ENCODE measurements at places on chromosomes 7 and 10. TPM values are rescaled to one million over a fixed set of nuclear protein-coding genes. Genes with fewer than 3 reads are reported as not detected.

MYO1G gene
- 0.11 TPM for total RNA-seq

GRCh38 chr10:34294137-34294536, 521.0 kb downstream of the PARD3 start:
- no peak for DNase-seq
- H3K4me3 ChIP-seq: no peak overlapping the region
- peaks cover 19% of the 10 kb centered on the region for H3K4me1 ChIP-seq

GRCh38 chr7:120216947-120217346, 56.0 kb upstream of the KCND2 start:
- H3K27ac ChIP-seq: no peak overlapping the region
- H3K27me3 ChIP-seq: no peaks in the 10 kb centered on the region
- H3K4me3 ChIP-seq: no peak overlapping the region
- no peaks in the 10 kb centered on the region for H3K36me3 ChIP-seq
- H3K4me1 ChIP-seq: no peaks in the 10 kb centered on the region
- no peak for DNase-seq

JAZF1 gene
- total RNA-seq: 14.9 TPM

CCDC172 gene
- total RNA-seq: not detected

CUL1 gene
- 47.2 TPM for total RNA-seq

ADAP1 gene
- total RNA-seq: 0.46 TPM

GALNT17 gene
- not detected for total RNA-seq

SAP25 gene
- total RNA-seq: 2.4 TPM

IFIT1 gene
- 0.75 TPM for total RNA-seq

DNA sequence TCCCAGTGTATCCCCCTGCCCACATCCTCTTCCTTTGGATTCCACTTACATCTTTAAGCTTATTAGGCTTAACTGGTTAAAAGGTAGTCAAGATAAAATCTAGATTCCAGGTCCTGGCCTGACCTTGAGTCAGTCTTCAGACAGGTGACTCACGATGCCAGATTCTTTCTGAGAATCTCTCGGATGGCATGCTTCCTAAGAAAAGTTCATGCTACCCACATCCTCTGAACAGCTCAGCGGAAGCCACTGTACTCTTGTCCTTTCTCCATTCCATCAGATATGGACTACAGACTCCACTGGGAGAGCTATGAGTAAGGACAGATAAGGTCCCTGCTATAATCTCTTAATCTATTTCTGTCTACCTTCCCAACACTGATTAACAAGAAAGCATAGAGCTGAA, 43.4 kb downstream of the DNMBP start:
- peaks cover 69% of the 10 kb centered on the region for H3K4me1 ChIP-seq
- H3K27me3 ChIP-seq: no peaks in the 10 kb centered on the region
- DNase-seq: peak; percentile 93
- H3K27ac ChIP-seq: peak overlapping the region; percentile 96

GRCh38 chr7:129122078-129122750, 22.3 kb upstream of the TSPAN33 start:
- no peak for DNase-seq
- no peak overlapping the region for H3K4me3 ChIP-seq
- no peaks in the 10 kb centered on the region for H3K4me1 ChIP-seq

- no peak overlapping the region for H3K4me3 ChIP-seq
- H3K36me3 ChIP-seq: no peaks in the 10 kb centered on the region
- peaks cover 5% of the 10 kb centered on the region for H3K4me1 ChIP-seq
- peak; percentile 50 for DNase-seq
Measured at GRCh38 chr7:34061149-34061548, 155.8 kb downstream of the BMPER start.

- H3K27me3 ChIP-seq: no peaks in the 10 kb centered on the region
- H3K4me3 ChIP-seq: no peak overlapping the region
- DNase-seq: no peak
- H3K4me1 ChIP-seq: no peaks in the 10 kb centered on the region
- H3K27ac ChIP-seq: no peak overlapping the region
Measured at GRCh38 chr7:101845974-101846373, 28.5 kb downstream of the CUX1 start.

ADRB1 gene
- total RNA-seq: 0.97 TPM

GRCh38 chr7:150820578-150821198, 20.1 kb downstream of the TMEM176A start:
- H3K27me3 ChIP-seq: peaks cover 6% of the 10 kb centered on the region
- no peak overlapping the region for H3K4me3 ChIP-seq
- no peaks in the 10 kb centered on the region for H3K4me1 ChIP-seq

DNA sequence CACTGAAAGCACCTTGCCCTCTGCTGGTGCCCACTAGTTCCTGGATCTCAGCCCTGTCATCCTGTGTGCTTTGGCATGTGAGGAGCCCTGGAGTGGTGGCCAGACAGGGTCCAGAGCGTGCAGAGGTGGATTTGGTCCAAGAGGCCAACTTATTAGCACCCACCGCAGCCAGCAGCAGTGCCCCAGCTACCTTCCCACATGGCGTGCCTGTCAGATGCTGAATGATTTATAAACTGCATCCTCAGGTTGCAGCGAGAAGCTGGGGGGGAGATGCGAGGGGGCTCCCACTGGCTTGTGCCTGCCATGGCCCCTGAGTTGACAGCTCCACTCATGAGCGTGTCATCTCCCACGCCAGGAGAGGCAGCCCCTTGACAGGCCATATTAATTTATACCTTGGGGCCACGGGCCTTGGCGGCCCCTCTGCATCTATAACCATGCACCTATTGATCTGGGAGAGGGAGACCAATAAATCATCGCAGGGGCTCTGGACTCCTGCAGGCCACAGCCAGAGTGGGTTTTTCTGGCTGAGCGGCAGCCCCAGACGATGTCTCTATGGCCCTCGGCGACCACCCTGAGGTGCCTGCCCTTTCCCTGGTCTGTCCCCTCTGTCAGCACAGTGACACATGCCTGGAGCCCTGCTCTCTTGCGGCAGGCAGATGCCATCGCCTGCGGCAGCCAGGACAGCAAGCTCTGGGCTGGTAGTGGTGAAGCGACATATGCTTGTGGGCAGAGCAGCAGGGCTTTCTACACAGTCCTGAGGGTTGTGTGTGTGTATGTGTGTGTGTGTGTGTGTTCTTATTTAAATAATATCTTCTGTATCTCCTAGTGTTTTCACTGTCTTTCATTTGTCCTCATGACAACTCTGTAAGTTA, 120.8 kb downstream of the CDH23 start:
- peaks cover 6% of the 10 kb centered on the region for H3K4me1 ChIP-seq
- H3K27ac ChIP-seq: no peak overlapping the region
- peaks cover 6% of the 10 kb centered on the region for H3K27me3 ChIP-seq
- H3K4me3 ChIP-seq: no peak overlapping the region
- no peaks in the 10 kb centered on the region for H3K36me3 ChIP-seq

RPP38 gene
- total RNA-seq: 10.6 TPM

DNA sequence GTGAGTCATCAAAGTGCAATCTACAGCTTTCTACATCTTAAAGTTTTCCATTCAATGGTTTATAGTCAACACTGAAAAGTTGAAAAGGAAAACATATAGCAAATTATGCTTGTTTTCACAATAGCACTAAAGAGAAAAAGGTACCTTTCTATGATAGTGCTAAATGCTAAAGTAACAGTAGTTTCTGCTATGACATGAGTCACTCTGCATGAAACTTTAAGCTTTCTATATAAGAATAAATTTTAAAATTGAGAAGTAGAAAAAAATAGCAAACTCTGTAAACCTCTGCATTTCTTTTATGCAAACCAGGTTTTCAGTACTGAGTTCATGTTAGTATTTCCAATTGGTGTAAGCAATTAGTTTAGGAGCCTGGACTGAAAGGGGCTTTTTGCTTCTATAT, 31.2 kb upstream of the TMEM168 start:
- H3K36me3 ChIP-seq: no peaks in the 10 kb centered on the region
- DNase-seq: no peak
- H3K4me1 ChIP-seq: no peaks in the 10 kb centered on the region
- H3K27me3 ChIP-seq: no peaks in the 10 kb centered on the region
- no peak overlapping the region for H3K27ac ChIP-seq

MAT1A gene
- not detected for total RNA-seq

DNA sequence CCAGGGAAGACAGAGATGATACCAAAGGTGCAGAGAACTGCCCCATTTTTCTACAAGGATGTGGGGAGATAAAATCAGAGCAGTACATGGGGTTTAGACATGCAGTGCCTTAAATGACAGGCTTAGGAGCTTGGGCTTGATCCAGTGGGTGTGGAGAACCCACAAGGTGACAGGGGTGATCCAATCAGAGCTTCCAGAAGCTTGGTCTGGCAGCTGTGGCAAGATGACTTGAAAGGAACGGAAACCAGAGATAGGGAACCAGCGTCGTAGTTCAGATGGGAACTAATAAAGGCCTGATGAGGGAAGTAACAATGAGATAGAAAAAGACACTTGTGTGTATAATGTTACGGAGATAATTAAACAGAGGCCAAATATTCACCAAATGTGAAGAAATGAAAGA, 80.7 kb downstream of the SLC37A3 start:
- H3K4me1 ChIP-seq: no peaks in the 10 kb centered on the region
- no peaks in the 10 kb centered on the region for H3K36me3 ChIP-seq
- no peak overlapping the region for H3K27ac ChIP-seq
- H3K27me3 ChIP-seq: no peaks in the 10 kb centered on the region
- DNase-seq: no peak
- no peak overlapping the region for H3K4me3 ChIP-seq

DNA sequence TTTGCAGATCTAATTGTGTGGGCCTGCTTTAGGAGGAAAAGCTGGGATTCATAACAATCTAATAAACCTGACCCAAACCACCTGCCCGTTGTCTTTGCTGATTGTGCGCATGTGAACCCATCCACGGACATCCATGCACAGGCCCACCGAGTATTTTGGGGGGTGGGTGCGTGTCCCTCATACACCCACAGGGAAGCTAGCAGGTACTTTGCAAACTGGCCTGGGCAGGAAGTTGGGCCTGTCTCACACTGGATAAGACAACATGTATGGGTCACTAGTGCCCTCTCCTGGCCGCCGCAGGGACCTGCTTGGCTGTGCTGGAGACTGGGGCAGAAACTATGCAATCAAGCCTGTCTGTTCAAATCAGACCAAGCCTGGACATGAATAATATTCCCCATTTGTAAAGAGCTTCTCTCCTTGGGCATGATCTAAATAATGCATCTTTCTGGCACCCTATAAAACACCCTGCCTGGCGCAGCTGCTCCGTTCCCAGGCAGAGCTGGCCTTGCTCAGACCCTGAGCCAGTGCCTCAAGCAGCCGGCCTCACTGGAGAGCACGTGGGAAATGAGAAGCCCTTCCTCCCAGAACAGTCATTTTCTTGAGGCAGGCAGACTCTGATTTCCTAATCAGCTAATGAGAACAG, 15.8 kb downstream of the ECHDC3 start:
- H3K4me1 ChIP-seq: peaks cover 10% of the 10 kb centered on the region
- DNase-seq: peak; percentile 84
- H3K27ac ChIP-seq: peak overlapping the region; percentile 60
- H3K27me3 ChIP-seq: no peaks in the 10 kb centered on the region

CPA4 gene
- total RNA-seq: not detected

CALML3 gene
- not detected for total RNA-seq

DNA sequence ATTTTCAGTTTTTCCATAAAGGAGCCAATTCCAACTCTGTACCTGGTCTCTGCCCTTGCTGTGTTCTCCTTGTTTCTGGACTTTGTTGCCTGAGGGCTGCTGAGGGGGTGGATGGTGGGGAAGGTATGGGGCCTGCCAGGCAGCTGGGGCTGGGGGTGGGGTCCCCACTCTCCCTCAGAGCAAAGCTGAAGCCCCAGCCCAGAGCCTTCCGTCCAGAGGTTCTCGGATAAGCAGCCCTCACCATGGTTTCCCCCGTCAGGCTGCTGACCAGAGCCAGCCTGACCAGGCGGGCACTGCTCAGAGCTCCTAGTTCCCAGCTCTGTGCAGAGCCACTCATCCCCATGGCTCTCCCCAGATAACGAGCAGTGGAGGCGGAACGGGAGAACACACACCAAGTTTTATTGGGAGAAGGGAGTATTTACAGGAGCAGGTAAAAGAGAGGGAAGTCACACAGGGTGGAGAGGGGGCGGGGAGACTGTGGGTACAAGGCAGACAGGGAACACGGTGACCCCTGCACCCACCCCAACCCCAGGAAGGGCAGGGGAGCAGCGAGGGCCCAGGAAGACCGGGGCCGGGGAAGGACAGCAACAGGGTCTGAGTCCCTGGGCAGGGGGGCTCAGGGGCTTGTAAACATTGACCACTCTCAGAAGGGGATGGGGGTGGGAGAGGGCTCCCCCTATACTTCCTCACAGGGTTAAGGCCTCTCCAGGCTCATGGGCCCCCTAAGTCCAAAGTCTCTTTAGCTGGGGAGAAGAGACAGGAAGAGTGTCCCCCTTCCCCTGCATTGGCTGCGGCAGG, 5.8 kb downstream of the GNB2 start:
- H3K36me3 ChIP-seq: peaks cover 13% of the 10 kb centered on the region
- peaks cover 4% of the 10 kb centered on the region for H3K4me1 ChIP-seq
- H3K27me3 ChIP-seq: no peaks in the 10 kb centered on the region
- H3K27ac ChIP-seq: no peak overlapping the region

- H3K27me3 ChIP-seq: no peaks in the 10 kb centered on the region
- no peak overlapping the region for H3K27ac ChIP-seq
- H3K4me3 ChIP-seq: no peak overlapping the region
- no peak for DNase-seq
Measured at GRCh38 chr7:115328018-115328417, 406.1 kb downstream of the MDFIC start.

NEUROG3 gene
- total RNA-seq: not detected

- H3K27ac ChIP-seq: no peak overlapping the region
- H3K27me3 ChIP-seq: no peaks in the 10 kb centered on the region
- no peaks in the 10 kb centered on the region for H3K36me3 ChIP-seq
- no peak overlapping the region for H3K4me3 ChIP-seq
- DNase-seq: no peak
- H3K4me1 ChIP-seq: no peaks in the 10 kb centered on the region
Measured at GRCh38 chr7:1645071-1645409, 25.0 kb upstream of the ELFN1 start.

- peaks cover 2% of the 10 kb centered on the region for H3K36me3 ChIP-seq
- H3K27ac ChIP-seq: no peak overlapping the region
- DNase-seq: no peak
- no peaks in the 10 kb centered on the region for H3K4me1 ChIP-seq
- H3K4me3 ChIP-seq: no peak overlapping the region
- no peaks in the 10 kb centered on the region for H3K27me3 ChIP-seq
Measured at GRCh38 chr10:48536916-48537890, 67.7 kb downstream of the ARHGAP22 start.

- H3K27ac ChIP-seq: no peak overlapping the region
- H3K4me3 ChIP-seq: no peak overlapping the region
- no peaks in the 10 kb centered on the region for H3K36me3 ChIP-seq
- no peak for DNase-seq
- H3K27me3 ChIP-seq: no peaks in the 10 kb centered on the region
Measured at GRCh38 chr7:78718212-78718611, 735.3 kb downstream of the MAGI2 start.

AEBP1 gene
- 48.0 TPM for total RNA-seq

DNA sequence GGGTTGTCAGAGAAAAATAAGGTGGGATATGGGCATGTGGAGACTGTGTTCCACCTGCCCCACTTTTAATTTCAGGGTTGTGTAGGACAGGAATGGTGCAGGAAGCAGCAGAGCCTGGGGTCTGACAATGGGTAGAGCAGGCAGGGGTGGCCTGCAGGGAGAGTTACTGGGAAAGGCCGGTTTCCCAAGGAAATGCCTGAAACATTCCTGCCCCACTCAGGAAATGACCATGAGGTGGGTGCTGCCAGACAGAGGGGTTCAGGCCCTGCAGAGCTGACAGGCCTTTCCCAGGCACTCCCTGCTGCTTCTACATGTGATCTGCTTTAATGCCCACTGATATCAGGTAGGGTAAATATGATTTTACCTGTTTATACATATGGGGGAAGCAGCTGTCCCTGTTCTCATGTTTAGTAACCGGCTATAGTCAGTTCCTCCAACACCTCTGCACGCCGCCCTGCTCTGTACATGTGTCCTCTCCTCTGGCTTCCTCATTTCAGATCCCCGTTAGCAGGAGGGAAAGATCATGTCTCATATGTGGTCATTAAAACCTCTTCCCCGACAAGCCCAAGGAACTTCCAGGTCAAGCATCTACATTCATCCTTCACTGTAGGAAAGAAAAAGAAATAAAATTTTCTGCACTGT, 118.6 kb upstream of the PRSS58 start:
- H3K4me3 ChIP-seq: no peak overlapping the region
- no peak overlapping the region for H3K27ac ChIP-seq
- no peaks in the 10 kb centered on the region for H3K27me3 ChIP-seq
